ENCODE measurements at places on chromosomes 3 and 15.

- DNase-seq: no peak
Measured at GRCh38 chr15:35547775-35548364, 1.9 kb upstream of the DPH6 start.

- DNase-seq: no peak
Measured at GRCh38 chr15:59131456-59131855, 26.5 kb downstream of the CCNB2 start.

DNA sequence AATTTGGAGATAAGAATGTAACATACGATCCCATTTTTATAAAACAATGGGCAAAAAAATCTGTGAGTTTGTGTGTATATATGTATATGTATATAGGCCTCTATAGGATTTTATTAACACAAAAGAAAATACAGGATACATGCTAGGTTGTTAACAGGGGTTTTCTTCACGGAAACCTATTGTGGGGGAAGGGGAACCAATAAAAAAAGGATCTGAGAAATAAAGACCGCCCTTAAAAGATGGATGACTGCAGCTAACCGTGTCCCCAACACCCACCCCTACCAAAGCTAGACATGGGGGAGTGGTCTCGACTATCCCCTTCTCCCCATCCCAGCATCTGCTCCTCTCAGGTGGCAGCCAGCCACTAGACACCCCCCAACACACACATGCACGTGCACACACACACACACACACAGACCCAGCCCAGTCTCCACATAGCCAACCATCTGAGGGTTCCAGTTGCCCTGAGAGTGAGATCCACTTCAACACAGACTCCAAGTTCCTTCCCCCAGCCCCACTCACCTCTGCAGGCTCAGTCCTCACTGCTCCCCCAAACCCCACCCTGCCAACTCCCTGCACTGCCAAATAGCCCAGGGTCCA is 132.9 kb downstream of the TPRA1 start:
- DNase-seq: no peak

- DNase-seq: no peak
Measured at GRCh38 chr3:98014268-98014585, 20.9 kb downstream of the GABRR3 start.

- DNase-seq: no peak
Measured at GRCh38 chr15:85488997-85489396, 108.6 kb downstream of the AKAP13 start.

DNA sequence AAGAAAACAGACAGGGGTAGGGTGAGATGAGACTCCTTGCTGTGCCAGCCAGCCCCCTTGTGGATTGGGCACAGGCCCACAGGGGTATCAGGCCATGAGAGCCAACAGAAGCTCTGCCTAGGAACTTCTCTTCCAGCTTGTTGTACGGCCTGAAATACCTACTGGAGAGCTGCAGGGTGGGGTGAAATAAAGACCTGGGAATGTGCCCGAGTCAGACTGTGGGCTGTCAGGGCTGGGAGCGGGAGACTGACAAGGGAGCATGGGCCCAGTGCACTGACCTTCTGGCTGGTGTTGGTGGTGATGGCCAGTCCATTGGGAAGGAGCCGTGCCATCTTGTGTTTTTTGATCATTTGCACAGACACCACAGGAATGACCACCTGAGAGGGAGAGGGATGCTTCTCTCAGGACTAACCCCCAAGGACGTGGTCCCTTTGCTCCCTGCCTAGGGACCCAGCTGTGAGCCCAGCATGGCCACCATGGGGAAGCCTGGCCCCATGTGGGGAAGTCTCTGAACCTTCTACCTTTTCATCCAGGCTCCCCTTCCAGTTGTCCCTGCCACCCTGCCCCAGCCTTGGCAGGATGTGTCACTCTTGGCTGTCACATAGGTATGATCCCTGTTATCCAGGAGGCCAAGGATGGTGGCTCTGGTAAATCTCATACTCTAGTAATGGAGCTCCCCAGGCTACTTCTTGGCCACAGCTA is 30.7 kb downstream of the GRAMD2A start:
- no peak for DNase-seq

- no peak for DNase-seq
Measured at GRCh38 chr3:11556851-11557644, 86.7 kb downstream of the VGLL4 start.

DNA sequence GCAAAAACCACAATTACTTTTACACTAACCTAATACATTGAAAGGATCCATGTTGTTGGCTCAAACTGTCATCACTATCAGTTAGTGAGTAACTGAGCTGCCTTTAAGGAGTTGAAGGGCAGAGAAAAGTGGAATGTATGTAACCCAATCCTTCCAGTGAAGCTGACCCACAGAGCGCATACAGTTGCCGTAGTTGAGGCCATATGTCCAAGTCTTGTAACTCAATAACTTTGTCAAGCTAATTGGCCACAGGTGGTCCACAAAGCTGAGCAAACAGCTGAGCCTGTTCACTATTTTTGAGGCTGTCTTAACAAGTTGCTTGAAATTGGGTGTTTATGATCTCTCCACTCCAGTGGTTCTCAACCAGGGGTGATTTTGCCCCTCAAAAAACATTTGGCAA is 169.0 kb upstream of the SLC24A5 start:
- DNase-seq: no peak

DNA sequence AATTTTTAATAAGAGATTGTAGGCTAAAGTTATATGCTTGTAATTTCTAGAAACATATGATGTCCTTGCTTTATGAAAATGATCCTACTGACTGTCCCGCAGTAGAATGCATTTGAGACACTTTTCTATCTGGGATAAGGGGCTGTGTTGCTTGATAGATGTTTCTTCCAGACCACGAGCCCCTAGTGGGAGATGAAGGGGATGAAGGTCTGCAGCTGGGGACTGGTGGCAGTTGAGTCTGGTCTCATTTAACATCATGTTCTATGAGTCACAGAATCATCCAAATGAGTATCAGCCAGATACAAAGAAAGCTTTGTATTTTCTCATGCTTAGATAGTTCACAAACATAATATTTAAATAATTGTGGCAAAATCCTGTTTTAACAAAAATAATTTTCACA is 84.3 kb upstream of the PRTG start:
- DNase-seq: no peak

DNA sequence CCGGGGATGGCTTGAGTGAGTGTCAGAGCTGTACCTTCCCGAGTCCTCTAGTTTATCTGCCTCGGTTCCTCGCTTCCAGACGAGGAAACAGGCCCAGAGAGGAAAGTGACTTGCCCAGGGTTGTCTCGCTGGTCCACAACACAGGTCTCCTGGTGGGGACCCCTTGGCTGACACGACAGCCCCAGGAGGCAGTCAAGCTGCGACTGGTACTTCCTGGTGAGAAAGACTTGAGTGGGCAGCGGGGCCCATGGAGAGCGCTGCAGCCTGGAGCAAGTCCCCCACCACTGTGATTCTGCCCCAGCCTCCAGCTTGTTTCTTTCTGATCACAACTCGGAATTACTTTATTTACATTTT is 600 bp upstream of the CHRNA5 start:
- DNase-seq: no peak

GRCh38 chr15:75346796-75347221 is at the start of gene NEIL1:
Gene NEIL1, plus strand, starts transcription at chr15:75347039. Its CDS starts 1,867 bp downstream, at chr15:75348906.
- no peak for DNase-seq

DNA sequence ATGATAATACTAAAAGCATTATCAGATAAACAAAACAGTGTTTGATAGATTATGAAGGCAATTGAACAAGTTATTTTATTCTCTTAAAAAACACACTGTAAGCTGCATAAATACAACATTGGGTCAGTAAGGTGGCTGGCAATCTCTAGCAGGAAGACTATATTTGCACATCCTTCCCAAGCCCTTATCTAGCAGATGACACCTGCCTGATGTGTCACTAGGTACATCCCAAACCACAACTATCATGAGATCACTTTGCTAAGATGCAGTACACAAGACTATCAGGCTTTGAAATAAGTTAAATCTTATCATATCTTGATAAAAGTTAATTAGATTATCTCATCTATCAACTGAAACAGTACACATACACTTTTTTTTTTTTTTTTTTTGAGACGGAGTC is 417.4 kb downstream of the MECOM start:
- no peak for DNase-seq

DNA sequence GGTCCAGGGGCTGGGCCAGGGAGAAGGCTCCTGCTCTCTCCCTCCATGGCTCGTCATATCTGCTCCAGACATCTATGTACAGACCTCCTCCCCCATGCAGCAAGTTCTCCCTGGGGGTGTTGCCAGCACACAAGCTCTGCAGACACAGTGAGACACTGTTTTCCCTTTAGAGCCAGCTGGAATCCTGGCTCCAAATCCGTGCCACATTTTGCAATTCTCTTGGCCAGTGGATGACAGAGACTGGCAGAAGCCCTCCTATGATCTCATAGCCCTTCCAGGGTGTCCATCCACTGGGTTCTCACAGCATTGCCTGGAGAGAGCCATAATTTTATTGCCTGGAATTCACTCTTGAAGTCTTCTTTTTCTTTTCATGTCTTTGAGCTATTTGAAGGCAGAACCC is 203.9 kb downstream of the TLE3 start:
- DNase-seq: no peak

GRCh38 chr3:53709256-53709655 is 137.0 kb downstream of the CHDH start:
- DNase-seq: no peak

DNA sequence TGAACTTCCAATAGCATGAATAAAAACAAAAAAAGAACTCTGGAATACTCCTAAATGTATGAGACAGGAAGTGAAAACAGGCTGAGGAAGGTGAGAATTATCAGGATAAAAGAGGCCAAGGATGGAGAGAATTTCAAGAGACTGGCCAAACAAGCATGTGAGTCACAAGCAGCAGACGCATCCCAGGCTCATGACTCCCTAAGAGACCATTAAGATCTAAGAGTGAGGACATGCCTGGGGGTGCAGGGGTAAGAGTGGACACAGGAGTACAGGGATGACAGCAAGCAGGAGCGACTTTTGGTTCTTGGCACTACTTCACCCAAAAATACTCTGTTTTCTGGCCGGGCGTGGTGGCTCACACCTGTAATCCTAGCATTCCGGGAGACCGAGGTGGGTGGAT is 7.1 kb downstream of the SCAMP2 start:
- DNase-seq: peak; percentile 80

- no peak for DNase-seq
Measured at GRCh38 chr15:62907275-62907674, 135.3 kb upstream of the TPM1 start.

DNA sequence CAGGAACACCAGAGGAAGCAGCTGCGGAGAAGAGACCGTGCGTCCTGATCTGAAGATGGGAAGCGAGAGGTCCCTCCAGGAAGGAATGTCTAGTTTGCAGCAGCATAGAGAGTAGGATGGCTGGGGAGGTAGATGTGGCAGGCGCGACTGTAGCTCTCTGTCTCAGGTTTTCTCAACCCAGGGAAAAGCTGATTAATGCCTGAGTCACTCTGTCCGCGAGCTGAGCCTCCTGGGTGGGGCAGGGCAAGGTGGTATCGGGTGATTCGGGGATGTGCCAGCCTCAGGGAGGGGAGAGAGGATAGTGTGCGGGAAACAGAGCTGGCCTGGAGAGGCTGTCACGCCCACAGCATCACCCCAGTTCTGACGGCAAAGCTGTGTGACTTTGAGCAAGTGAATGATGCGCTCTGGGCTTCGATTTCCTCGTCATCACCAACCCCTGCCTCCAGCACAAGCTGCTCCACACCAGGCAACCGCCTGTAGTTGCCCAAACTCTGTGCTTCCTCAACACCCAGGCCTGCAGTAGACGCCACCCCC is 28.4 kb downstream of the CPN2 start:
- DNase-seq: no peak

DNA sequence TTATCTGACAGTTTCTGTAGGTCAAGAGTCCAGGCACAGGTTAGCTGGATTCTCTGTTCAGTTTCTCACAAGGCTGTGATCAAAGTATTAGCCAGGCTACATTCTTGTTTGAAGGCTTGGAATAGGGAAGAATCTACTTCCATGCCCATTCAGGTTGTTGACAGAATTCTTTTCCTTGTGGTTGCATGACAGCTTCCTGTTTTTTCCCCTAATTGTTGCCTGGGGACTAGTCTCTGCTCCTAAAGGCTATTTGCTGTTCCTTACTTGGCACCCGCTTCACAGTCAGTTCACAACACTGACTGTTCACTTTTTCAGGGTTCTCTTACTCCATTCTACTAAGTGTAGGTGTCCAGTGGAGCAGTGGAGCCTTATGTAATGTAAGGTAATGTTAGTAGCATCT is 115.4 kb upstream of the GBE1 start:
- DNase-seq: no peak

DNA sequence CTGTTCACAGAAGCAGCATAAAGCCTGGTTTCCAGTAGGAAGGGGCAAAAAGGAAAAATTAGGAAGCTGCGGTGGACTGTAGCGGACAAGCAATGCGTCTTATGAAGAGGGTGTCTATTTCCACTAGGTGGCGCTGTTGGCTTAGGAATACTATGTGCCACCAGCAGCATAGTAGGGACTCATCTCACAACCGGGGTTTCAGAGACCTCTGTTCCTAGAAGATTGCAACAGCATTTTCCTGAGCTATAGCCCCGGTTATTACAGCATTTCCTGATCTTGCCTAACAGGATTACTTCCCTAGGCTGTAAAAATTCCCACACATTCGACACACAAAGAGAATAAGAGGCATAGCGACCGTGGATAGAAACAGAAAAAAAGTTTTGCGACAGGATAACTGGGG is 683.0 kb downstream of the TBL1XR1 start:
- peak; percentile 20 for DNase-seq

- no peak for DNase-seq
Measured at GRCh38 chr3:55690726-55691125, 203.6 kb upstream of the WNT5A start.

DNA sequence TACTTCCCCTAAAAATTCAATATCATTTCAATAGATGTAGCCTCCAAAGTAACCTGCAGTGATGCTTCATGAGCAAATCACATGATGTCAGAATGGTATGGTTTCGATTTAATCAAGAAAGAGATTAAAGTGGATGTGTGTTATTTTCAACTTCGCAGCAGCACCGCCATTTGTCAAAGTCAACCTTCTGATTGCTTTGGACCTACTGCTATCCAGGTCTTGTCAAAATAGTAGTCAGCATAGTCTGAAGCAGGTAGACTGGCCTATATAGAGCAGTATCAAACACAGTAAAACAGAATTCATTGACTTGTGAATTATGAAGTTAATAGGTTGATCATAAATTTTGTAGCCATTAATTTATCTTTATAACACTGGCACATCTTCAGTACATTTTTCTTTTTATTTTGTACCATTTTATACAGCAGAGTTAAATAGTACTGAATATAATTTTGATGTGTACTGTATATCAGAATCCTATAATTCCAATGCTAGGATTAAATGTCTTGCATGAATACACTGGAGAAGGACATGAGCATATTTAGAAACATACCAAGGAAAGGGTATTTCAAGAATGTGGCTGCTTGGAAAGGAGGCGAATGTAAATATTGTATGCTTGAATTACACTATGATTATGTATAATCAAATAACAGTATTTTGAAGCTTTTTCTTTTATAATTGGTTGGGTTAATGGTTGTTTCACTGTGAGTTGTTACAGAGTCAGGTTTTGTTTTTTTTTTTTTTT is 79.6 kb downstream of the CDIN1 start:
- DNase-seq: no peak

Measured in SK-N-MC (cell line).